ENCODE measurements at places on chromosomes 13 and 19. TPM values are rescaled to one million over a fixed set of nuclear protein-coding genes. Genes with fewer than 3 reads are reported as not detected.

The SPRED3 gene
- polyA plus RNA-seq, result 0.46 TPM

The NLRP4 gene
- not detected for polyA plus RNA-seq

The LRRC4B gene
- 11.9 TPM for polyA plus RNA-seq

The CCL25 gene
- 0.18 TPM for polyA plus RNA-seq

The RB1 gene
- polyA plus RNA-seq, result 45.0 TPM

The ONECUT3 gene
- 0.05 TPM for polyA plus RNA-seq

The CNN1 gene
- polyA plus RNA-seq, result 144 TPM

The CABP5 gene
- polyA plus RNA-seq, result not detected

DNA sequence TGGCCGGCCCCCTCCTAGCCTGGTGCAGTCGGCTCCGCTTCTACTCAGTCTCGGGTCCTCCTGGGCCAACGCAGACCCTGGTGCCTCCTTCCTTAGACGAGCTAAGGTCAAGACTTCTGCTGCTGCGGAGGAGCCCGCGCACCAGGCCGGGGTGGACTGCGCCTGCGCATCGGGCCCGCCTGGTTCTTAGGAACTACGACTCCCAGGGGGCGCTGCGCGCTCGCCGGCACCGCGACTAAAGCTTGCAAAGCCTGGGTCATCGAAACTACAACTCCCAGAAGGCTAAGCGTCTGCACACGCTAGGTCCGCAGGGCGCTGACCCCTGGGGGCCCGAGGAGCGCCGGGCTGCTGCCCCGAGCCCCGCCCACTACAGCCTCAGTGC lies at the start of gene ZNF835:
ZNF835 (minus strand) TSS at position 145 of the 382 bp plus-strand sequence. CDS start 6,559 bp downstream, outside the sequence.
- peak; percentile 96 for DNase-seq

DNA sequence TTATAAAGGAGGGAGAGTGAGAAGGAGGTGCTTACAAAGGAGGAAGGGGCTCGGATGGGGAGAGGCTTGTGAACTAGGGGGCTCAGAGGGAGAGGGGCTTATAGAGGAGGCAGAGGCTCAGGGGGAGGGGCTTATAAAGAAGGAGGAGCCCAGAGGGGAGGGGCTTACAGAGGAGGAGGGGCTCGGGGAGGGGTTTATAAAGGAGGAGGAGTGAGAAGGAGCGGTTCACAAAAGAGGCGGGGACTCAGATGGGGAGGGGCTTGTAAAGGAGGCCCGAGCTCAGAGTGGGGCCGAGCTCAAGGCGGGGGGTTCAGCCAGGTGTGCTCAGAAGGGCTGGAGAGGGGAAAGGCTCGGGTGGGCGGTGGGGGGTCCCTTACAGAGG lies 500 bp downstream of the SMIM24 start:
- no peak for DNase-seq

DNA sequence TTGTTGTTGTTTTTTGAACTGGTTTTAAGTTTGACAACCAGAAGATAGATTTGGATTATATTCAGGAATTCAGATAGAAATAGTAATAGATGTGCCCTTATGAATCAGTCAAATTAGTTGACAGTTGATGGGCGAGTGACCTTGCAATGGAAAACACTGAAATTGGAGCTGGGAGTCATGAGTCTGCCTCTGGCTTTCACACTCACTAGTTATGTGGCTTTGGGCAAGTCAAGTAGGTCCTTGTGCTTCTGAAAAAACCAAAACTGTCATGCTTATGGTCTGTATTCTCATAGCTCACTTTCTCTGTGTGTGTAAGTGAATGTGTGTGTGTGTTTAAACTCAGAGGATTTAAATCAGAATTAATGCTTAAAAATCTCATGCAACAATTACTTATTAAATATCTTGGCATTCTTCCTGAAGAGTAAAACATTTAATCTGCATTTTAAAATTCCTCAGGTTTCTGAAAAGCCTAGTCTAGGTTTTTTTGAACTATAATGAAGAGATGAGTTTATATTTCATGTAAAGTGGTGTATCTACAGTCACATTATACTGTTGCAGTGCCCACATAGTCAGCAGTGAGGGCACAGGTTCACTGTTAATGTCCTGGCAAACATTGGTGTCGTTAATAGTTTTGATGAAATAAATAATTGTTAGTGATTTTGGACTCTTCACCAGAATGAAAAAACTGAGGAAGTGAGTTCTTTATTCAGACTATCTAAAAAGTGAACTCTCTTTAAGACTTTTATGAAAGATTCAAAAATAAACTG lies 32.5 kb downstream of the UCHL3 start:
- peak; percentile 59 for DNase-seq

GRCh38 chr13:73082895-73083294 lies 24.1 kb downstream of the KLF5 start:
- DNase-seq, result no peak

- DNase-seq, result peak; percentile 52
Measured at GRCh38 chr19:51681286-51681941, 11.7 kb upstream of the SPACA6 start.

DNA sequence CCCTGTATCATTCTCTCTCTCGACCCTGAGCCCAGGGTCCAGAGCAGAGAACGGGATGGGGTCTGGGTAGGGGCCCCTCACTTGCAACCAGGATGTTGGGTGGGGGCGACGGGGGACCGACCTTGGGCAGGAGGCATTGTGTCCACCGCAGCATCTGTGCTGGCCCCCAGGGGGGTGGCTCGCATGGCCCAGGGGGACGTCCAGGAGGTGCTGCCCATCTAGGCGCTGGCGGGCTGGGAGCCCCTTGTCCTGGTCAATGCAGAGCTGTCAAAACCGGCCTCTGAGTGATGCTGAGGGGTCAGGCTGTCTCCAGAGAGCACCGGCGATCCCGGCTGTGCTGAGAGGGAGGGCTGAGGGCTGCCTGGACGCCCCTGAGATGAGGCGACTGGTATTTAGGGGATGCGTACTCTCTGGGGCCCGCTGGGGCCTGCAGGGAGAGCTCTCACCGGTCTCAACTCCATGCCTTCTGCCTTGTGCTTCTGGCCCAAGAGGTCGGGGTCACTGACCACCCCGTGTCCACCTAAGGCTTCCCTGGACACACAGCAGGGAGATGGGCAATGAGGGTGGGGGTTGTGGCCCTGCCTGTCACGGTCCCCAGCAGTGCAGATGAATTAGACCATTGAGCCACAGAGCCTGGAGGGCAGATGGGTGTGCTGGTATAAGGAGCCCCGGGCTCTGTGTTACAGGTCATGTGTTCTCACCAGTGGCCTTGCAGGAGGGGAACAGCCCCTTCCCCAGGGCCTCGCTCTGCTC lies 8.6 kb downstream of the RPS9 start:
- DNase-seq, result no peak

GRCh38 chr19:29974701-29975100 lies 32.7 kb downstream of the URI1 start:
- DNase-seq, result no peak

GRCh38 chr13:114286808-114287207 lies 5.4 kb downstream of the UPF3A start:
- no peak for DNase-seq

- DNase-seq, result no peak
Measured at GRCh38 chr13:44819245-44819644, 170.0 kb downstream of the NUFIP1 start.

GRCh38 chr13:105463011-105463501 lies 1072.4 kb downstream of the EFNB2 start:
- peak; percentile 64 for DNase-seq

GRCh38 chr13:32162395-32163005 lies 130.9 kb downstream of the FRY start:
- no peak for DNase-seq

DNA sequence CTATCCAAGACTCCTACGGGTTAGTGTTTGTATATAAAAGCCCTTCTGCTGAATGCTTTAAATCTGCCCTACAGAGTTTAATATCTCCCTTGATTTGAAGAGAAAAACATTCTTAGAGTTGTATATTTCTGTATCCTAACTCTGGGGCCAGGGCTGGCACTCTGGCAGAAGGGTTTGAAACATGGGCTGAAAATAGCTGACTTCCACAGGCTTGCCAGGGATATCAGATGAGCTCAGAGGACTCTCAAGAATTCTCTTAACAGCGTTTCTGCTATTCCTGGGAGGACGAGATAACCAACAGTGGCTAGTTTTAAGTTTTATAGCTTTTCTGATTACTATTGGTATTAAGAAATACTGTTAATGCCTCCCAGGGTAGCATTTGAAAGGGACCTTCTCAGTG lies 127.5 kb downstream of the LIG4 start:
- DNase-seq, result peak; percentile 3

- no peak for DNase-seq
Measured at GRCh38 chr13:48858122-48858902, 117.4 kb upstream of the FNDC3A start.

DNA sequence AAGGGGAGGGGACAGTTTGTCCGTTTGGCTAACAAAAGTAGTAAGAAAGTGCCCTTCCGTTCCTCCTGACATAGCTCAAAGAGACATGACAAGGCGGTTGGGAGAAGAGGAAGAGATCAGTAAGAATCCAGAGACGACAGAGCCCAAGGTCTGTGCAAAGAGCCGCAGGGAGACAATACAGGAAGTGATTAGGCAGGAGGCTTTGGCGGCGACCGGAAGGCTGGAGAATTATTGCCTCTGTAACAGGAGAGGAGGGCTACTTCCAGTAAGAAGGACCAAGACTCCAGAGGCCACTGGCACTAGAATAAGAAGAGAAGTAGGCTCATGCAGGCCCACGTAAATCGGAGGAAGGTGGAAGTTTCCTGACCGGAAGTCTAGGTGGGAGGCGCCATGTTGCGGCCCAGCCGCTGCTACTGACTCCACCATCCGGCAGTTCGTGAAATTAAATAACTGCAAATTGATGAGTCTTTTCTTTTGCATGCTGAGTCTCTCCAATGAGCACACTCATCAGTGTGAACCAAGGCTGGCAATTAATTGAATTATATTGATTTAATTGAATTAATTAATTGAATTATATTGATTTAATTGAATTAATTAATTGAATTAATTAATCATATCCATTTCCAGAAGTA lies 9.9 kb downstream of the RFX2 start:
- DNase-seq, result peak; percentile 61

GRCh38 chr19:45362291-45362690 lies 8.1 kb downstream of the ERCC2 start:
- DNase-seq, result no peak

DNA sequence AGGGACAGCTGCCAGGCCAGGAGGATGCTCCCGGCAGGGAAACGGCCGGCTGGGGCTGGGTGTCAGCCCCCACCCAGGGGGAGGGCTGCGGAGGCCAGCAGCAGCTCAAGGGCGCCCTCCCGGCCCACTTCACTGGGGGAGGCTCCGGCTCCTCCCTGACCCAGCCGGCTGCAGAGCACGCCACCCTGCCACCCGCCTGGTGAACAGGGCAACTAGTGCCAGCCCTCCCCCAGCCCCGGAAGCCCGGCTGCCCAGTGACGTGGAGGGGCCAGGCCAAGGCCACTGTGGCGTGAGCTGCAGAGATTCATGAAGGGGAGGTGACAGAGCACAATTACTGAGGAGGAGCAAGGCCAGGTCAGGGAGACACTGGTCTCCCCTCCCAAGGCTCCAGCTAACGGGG lies 14.7 kb downstream of the REXO1 start:
- no peak for DNase-seq

- no peak for DNase-seq
Measured at GRCh38 chr19:54455786-54456422, 6.9 kb downstream of the LENG8 start.

DNA sequence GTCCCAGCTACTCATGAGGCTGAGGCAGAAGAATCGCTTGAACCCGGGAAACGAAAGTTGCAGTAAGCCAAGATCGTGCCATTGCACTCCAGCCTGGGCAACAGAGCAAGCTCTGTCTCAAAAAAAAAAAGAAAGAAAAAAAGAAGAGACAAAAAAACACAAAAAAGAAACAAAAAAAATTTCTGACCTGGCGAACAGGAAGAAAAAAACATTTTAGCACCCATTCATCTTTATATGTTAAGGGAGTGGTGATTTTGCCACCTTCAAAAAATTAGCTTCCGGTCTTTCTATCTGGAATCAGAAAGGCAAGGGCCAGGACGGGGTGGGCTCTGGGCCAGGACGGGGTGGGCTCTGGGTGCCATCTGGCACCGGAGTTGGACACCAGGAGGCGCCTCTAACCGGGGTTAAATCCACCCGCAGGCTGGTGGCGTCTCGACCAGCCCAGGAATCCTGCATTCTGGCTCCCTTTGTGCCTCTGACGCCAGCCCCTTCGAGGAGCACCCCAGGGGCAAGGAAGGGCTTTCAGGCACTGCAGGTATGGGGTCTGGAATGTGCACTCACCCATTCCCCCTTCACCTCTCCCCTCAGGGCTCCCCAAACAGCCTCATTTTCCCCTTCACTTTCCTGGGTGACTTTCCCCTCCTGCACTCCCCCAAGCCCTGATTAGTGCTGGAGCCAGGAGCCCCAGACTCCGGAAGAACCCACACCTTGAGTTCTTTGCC lies 10.4 kb upstream of the ZSWIM4 start:
- DNase-seq, result peak; percentile 65

- DNase-seq, result peak; percentile 93
Measured at GRCh38 chr19:45767410-45767880, 1.6 kb downstream of the SIX5 start.

DNA sequence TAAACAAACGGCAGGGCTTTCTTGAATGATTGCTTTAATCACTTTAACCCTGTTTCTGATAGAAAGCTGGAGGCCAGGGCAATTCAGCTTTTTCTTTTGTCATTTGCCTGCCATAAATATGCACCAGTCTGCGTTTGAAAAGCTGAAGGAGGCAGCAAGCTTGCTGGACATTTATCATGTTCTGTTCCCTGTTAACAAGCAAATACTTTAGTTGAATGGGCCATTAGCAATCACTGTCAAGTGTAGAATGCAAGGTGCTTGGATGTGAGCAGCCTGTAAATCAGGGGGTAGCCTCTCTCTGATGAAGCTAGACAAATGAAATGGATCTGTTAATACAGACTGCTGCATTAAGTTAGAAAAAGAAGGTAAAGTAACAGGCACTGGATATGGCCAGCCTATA lies 7.6 kb downstream of the EFNB2 start:
- DNase-seq, result no peak

DNA sequence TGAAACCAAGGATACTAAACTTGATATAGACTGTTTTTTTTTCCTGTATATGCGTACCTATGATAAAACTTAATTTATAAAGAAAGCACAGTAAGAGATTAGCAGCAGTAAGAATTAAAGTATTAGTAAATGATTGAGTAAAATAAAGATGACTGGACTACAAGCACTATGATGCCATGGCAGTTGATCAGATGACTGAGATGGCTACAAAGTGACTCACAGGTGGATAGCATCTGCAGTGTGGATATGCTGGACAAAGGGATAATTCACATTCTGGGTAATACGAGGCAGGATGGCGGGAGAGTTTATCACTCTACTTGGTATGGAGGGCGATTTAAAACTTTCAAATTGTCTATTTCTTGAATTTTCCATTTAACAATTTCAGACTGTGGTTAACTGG lies 11.8 kb downstream of the HTR2A start:
- no peak for DNase-seq

DNA sequence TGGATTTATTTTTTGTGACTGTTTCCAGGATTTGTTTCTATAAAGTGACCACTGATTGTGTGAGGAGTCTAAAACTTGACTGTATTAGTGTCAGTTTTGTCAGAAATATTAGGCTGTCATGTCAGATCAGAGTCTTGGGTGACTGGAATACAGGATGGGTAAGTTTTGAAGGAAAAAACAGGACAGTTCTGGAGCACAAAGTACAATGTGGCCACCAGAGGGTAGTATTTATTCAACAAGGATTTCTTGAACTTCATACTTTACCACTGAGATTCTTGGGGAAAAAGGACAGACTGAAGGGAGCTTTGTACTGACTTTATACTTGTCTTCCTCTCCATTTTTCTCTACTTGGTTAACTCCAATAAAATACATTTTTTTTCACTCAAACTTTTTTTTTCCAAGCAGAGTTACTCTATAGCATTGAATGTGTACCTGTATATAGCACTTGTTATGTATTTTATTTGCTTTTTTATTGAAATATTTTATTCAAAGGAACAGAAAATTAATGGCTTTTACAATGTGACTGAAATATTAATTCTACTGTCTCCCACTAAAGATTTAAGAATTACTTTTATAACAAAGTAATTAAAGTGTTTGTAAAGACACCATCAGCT lies 51.1 kb downstream of the LMO7 start:
- peak; percentile 54 for DNase-seq

All from muscle of leg (tissue), 16 donors.